ENCODE measurements at places on chromosomes 4 and X. TPM values are rescaled to one million over a fixed set of nuclear protein-coding genes. Genes with fewer than 3 reads are reported as not detected.
A peak's percentile ranks its signal among the peaks of the same experiment; 100 is the strongest.

GRCh38 chr4:67499799-67500198, 45.5 kb downstream of the CENPC start:
- no peak for DNase-seq

- DNase-seq, result no peak
Measured at GRCh38 chr4:181643466-181643865, 599.7 kb upstream of the TENM3 start.

DNA sequence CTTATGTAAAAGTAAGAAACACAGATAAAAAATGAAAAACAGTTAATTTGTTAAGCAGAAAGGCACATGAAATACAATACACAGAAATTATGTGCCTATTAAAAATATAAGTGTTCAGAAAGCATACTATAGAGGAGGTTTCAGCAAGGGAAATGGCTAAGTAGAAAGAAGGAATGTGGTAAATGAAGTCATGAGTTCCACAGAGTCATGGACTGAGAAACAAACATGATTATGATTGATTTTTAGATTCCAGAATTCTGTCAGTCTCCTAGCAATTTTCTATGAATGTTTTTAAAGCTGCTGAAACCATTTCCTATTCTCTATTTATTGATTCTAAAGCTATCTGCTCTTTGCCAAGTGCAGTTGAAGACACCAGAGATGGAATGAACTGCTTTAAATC, 1398.4 kb downstream of the ARAP2 start:
- no peak for DNase-seq

- DNase-seq, result no peak
Measured at GRCh38 chrX:105910563-105911105, 88.3 kb downstream of the NRK start.

- peak; percentile 10 for DNase-seq
Measured at GRCh38 chr4:128060121-128060698, 902 bp upstream of the LARP1B start.

- peak; percentile 34 for DNase-seq
Measured at GRCh38 chr4:151934766-151935165, 174.0 kb upstream of the GATB start.

DNA sequence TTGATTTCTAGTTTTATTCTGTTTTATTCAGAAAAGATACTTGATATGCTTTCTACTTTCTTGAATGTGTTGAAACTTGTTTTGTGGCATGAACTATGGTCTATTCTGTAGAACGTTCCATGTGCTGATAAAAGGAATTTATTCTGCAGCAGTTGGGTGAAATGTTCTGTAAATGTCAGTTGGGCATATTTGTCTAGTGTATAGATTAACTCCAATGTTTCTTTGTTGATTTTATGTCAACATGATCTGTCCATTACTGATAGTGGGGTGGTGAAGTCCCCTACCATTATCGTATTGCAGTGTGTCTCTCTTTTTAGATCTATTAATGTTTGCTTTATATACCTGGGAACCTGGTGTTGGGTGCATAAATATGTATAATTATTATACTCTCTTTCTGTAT, 55.5 kb downstream of the CEP135 start:
- no peak for DNase-seq

GRCh38 chr4:5203993-5204310, 152.7 kb downstream of the STK32B start:
- no peak for DNase-seq

DNA sequence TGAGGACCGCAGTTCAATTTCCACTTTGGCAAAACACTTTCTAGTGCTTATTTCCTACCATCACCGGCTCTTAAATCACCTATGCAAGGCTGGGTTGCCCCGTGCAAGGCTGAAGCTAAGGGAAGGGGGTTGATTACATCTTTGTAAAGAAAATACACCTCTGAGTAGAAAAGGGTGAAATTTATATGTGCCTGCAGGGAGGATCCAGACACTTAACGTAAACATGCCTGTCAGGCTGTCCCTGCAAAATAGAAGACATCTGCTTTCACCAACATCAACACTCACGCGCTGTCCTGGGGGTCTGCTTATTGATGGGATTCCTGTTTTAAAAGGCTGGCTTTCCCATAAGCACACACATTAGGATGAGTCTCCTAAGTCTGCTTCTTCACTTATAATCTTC, 92.0 kb downstream of the PRKX start:
- no peak for DNase-seq

DNA sequence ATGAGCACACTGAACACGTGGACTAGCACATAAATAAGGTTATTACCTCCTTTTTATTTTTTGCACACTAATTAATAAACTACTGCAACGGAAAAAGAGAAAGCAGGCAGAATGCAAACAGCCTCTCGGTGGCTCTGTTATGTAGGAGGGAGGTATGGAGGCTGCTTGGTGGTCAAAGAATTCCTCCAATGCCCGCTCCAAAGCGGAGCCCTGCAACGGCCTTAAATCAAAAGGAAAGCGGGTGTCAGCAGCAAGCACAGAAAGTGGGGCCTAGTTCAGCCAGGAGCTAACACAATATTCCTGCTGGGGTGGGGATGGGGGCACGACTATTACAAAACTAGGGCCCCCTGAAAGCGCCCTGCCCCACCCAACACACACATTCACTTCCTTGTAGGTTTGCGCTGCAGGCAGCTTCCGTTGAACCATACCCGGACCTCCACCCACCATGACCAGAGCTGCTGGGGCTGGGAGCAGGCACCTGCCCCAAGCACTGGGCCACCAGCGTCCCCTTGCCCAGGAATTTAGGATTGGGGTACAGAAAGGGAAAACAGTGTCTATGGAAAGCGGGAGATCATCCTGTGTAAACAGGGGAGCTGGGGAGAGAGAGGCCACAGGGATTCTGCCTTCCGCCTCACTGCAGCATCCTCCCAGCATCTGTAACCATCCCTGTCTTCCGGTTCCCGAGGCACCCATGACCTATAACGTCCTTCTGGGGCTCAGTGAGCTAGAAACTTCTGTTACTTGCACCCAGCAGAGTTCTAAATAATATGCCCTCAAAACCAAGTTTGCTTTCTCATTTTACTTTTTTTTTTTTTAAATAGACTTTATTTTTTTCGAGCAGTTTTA, 57.1 kb upstream of the DDX3X start:
- DNase-seq, result no peak

- DNase-seq, result no peak
Measured at GRCh38 chr4:162878096-162878495, 288.6 kb downstream of the NAF1 start.

- no peak for DNase-seq
Measured at GRCh38 chr4:13626492-13627177, 890 bp downstream of the BOD1L1 start.

DNA sequence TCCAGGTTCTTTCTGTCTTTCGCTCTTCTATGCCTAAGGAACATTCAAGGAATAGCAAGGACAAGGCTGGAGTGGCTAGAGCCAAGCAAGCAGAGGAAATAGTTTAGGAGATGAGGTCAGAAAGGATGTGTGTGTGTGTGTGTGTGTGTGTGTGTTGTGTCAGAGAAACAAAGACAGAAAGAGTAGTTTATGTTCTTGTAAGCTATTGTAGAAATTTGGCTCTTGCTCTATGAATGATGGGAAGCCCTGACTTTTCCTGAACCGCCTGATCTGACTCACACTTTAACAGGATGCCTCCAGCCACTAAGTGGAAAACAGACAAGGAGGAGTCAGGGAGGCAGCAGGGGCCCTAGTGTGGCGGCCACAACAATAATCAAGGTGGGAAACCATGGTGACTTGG, 39.7 kb downstream of the LGI2 start:
- DNase-seq, result no peak

DNA sequence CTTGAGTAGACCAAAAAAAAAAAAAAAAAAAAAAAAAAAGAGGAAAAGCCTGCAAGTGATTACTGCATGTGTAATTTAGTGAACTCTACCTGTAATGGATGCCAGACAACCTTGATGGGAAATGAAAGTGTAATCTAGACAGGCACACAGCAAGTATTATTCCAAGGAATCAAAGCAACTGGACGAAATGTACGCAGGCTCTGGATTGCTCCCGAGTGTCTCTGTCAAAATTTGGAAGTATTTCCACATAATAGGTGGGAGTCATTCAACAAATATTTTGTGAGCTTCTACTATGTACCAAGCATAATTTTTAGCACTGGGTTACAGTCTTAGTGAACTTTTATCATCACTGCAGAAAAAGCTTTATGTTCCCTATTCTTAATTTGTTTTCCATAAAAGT, 64.2 kb downstream of the LIMCH1 start:
- no peak for DNase-seq

DNA sequence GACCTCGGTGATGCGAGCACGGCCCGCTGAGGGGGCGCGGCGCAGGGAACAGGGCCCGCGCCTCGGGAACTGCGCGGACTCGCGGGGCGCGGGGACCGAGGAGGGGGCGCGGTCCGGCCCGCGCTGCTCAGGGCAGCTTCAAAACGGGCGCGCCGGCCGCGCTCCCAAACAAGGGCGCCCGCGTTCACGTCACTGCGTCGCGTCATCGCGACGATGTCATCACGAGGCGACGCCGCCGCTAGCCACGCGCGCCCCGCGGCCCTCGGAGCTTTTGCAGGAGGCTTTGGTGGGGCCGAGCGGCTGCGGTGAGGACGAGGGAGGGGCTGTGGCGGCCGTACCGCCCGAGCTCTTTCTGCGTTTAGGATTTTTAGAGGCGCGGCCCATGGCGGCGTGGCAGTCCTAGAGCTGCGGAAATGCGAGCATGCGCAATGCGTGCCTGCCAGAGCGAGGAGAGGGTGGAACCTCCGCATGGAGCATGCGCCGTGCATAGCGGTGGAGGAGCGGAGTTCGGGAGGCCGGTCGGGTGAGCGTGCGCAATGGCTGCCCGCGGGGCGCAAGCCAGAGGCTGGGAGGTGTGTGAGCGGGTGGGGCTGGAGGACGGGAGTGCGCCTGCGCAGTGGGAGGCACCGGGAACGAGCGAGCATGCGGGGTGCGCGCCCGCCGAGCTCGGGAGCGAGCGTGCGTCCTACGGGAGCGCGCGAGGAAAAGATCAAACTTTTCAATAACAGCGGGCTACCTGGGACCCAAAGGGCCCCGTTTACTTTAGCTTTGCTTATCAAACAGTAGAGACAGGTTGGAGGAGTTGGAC, at the start of gene PPP2R3B:
Gene PPP2R3B (minus strand): TSS at position 140 of the 808 bp plus-strand sequence. CDS start 216 bp downstream, outside the sequence.
- peak; percentile 100 for DNase-seq

- no peak for DNase-seq
Measured at GRCh38 chr4:71052034-71052433, 58.6 kb downstream of the DCK start.

- no peak for DNase-seq
Measured at GRCh38 chr4:134567461-134567860, 365.9 kb upstream of the PABPC4L start.

- DNase-seq, result no peak
Measured at GRCh38 chrX:8813036-8813435, 11.9 kb upstream of the FAM9A start.

DNA sequence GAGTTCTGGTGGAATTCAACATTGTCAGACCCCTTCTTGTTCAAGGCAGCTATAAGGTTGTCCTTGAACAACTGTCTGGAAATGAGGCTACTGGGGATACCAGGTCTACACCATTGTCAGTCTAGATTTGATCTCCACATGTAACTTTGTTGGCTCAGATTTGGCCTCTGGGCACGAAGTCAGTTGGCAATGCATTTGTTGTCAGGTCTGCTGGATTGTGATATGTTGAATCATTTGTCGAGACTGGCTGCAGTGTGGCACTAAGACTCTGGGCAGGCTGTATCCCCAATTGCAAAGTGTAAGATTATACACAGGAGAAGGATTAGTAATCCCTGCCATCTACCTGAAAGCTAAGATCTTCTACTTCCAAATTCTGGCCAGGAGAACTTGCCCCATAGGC, 26.5 kb downstream of the ZNF81 start:
- no peak for DNase-seq

- DNase-seq, result no peak
Measured at GRCh38 chr4:181517491-181517890, 725.7 kb upstream of the TENM3 start.

GRCh38 chrX:118383120-118383519, 37.2 kb downstream of the WDR44 start:
- no peak for DNase-seq

DNA sequence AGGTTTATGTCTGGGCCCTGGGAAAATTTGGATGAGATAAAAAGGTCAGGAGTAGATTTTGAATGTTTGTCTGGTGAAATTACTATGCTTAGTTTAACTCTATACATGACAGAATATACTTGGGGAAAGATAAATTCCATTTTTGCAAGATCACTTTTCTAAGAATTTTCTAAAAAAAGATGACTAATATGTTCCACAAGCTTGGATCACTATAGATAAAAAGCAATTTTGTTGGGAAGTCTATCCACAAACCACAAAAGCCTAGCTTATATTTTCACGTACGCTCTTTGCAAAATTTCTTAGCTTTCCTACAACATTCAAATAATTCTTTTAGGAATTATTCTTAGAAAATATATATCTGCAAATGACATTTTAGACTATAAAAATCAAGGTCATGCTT, 20.6 kb upstream of the COQ2 start:
- no peak for DNase-seq

- no peak for DNase-seq
Measured at GRCh38 chrX:18885328-18886004, 98.4 kb downstream of the PHKA2 start.

DNA sequence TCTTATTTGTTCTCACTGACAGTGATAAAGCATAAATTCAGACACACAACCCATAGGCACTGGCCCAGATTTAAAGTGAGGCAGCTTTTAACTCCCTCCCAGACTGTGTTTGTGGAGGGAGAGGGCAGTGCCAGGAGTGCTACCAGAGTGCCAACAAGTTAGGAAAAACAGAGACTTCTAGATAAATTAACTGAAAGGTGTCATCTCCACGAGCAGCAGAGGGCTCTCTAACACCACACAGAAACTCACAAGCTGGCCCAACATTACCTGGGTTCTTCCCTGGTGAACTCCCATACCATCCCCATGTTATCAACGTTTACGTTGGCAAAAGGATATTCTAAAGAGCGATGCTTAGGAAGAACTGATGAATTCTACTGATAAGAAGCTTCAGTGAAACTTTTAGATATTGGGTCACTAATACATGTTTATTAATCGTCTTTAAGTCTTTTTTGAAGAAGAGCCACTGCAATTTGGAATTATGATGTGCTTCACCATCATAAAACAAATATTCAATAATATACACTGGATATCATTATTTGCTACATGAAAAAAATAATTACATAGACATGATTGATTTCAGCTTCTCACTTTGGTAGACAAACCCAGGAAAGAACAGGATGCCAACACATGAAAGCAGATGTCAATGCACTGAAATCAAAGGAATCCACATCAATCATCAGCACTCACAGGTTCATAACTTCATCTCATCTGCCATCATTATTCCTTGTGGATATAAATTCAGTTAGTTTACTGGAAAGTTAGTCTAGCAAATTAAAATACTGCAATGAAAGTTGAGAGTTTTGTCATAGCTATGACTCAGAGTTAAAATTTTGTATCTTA, 121.2 kb upstream of the NAP1L5 start:
- DNase-seq, result no peak

SRPK3 gene
- total RNA-seq, result not detected

LRPAP1 gene
- total RNA-seq, result 153 TPM

EMCN gene
- 3.3 TPM for total RNA-seq

RAB33A gene
- total RNA-seq, result 3.6 TPM

NDUFB11 gene
- 79.8 TPM for total RNA-seq

GPR50 gene
- total RNA-seq, result not detected

THOC2 gene
- total RNA-seq, result 73.4 TPM

Data from osteocyte (in vitro differentiated cells).